ENCODE measurements at places on chromosomes 5 and 9.

DNA sequence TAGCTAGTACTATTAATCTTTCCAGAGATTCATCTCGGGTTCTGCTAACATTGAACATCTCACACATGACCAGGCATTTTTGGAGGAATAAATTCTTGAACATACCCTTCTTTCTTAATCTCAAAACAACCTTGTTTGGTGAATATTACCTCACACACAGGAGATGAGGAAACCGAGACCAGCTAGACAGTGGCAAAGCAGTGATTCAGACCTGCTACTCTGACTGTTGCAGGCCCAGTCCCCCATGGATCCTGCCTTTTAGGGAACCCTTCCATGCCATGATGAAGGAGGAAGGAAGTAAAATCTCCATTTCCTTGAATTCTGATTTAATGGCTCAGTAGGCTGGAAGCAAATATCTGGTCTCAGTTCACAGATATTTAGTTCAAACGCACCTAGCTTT lies 2.6 kb downstream of the PCSK5 start:
- no peak for DNase-seq

DNA sequence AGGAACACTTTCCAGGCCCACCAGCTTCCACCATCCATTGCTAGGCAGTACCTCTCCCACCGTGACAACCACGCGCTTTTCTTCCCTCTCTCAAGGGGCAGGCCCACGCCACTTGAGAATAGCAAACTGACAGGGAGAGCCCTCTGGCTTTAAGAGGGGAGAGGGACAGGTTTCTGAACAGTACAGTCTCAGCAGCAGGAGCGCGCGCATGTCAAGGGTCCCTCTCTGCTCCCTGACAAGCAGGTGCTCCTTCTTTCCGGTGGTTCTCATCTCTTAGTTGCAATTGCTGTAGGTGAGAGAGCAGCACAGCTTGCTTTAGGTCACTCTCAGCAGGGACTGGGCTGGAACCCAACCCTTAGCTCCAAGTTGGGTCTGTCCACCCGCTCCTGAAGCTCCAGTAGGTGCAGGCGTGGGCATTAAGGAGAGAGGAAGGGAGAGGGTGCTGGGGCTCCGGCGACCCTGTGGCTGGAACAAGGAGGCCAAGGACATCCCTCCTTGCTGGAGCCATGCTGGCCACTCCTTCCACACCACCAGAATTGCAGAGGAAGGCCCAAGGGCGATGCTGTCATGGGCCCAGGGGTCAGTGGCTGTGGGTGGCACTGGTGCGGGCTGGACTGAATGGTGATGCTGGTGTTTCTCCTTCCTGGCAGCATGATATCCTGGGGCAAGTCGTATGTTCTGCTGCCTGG lies 9.0 kb upstream of the PHF2 start:
- no peak for DNase-seq

GRCh38 chr9:127558581-127559246 lies 53.4 kb upstream of the STXBP1 start:
- no peak for DNase-seq

DNA sequence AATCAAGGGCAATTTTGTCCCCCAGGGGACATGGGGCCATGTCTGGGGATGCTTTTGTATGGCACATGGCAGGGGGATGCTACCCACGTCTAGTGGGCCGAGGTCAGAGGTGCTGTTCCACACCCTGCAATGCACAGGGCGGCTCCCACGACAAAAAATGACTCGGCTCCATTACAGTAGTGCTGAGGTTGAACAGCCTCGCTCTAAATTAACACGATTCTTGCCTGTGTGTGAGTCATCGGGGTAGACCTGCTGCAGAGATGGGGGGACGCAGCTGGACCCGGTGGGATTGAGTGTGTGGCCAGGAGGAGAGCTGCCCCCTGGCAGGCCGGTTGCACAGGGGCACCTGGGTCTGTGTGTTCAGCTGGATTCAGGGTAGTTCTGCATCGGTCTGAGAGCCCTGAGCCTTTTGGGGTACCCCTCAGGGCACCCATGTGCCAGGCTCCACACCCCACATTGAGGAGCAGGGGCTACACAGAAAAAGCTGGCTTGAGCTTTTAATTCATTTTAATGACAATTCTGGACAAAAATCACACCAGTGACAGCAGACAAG lies 20.0 kb upstream of the COL5A1 start:
- no peak for DNase-seq

DNA sequence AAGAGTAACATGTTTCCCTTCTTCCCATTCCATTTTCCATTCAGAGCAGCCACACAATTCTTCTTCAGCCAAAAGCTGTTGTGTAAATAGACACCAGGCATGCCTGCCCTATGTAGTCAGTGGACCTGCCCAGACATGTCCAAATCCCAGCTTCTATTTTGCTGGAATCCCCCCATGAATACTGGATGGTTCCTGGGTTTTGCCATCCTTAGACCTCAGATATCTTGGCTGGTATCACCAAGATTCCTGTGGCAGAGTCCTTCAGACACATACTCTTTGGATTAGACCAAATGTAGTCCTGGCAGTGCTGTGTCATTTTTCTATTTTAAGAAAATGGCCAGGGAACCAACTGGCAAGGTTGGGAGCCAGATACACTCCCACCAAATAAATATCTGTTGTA lies 10.3 kb downstream of the FST start:
- DNase-seq = no peak

- DNase-seq = no peak
Measured at GRCh38 chr5:169571355-169571754, 12.2 kb upstream of the SPDL1 start.

- no peak for DNase-seq
Measured at GRCh38 chr5:6003040-6003825, 375.1 kb downstream of the MED10 start.

DNA sequence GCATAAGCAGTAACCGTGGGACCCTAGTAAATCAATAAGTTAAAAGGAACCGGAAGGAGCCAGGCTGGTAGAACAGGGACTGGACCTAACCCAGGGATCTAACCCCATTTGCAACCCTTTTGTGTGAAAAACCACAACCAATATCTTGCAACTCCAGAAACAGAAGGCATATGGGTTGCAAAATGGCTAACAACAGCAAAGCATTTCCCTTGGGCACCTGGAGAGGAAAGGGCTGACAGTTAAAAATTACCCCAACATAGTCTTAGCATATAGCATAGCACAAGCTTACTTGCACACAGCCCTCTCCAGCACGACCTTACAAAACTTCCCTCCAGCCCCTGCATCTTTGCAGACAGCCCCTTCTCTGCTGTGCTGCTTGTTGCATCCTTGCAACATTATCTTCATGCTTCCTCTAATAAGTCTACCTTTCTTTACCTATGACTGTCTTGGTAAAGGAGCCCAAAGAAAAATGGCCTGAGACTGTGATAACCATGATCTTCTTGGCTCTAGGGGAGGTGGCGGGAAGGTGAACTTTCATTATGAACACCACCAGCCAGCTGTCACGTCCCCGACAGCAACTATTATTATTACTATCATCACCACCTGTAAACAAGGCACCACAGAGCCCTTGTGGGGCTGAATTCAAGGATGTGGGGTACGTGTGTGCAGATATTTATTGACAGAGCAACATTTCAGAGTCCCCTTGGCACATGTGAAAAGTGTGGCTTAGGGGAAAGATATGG lies 49.8 kb downstream of the PRRC1 start:
- no peak for DNase-seq

DNA sequence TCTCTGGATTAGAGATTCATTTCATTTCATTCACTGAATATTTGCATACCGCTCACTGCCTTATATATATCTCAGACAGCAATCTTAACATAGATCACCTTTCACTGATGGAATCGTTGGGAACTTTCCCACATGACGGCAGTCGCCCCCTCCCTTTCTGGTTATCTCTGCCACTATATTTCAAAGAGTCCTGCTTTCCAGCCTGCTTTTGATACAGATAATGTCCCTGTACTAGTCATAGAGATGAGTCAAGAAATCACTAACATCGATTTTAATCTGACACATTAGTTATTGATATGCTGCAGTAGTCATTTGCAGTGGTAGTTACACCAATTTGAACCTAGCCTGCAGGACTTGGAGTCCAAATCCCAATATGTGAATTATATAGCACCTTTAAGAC lies 8.5 kb downstream of the ARSK start:
- no peak for DNase-seq

- no peak for DNase-seq
Measured at GRCh38 chr5:24385070-24385469, 259.7 kb downstream of the CDH10 start.

GRCh38 chr9:120872791-120873502 lies 4.0 kb downstream of the PHF19 start:
- no peak for DNase-seq

GRCh38 chr9:63859475-63860215 lies 1425.4 kb downstream of the FOXD4L5 start:
- no peak for DNase-seq

DNA sequence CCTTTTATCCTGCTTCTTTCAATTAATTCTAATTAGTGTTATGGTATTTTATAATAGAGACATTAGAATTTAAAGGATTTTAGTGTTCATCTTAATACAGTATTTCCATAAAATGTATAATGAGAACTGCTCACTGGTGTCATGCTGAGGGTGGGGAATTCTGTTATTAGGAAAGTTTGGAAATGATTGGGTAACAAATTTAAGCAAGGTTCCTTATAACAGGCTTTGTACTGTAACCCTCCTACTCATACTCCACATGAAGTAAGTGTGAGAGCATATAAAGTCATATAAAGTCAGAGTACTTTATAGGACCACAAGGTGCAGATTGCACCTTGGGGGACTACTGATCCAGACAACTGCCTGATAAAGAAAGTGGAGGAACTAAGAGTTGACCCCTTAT lies 42.2 kb downstream of the SV2C start:
- DNase-seq = no peak

DNA sequence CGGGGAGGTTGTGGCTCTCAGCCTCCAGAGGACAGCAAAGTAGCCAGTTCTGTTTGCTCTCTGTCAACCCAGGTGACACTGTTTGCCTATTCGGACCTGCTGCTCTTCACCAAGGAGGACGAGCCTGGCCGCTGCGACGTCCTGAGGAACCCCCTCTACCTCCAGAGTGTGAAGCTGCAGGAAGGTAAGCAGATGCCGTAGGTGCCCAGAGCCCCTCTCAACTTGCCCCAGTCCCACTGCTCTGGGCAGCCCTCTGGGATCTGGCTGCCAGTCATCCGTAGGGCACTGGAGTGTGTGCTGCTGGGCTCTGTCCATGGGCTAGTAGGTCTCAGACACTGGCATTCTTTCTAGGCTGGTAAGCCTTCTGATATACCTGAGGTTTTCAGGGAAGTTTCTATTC lies 59.3 kb downstream of the RGS3 start:
- DNase-seq = no peak

DNA sequence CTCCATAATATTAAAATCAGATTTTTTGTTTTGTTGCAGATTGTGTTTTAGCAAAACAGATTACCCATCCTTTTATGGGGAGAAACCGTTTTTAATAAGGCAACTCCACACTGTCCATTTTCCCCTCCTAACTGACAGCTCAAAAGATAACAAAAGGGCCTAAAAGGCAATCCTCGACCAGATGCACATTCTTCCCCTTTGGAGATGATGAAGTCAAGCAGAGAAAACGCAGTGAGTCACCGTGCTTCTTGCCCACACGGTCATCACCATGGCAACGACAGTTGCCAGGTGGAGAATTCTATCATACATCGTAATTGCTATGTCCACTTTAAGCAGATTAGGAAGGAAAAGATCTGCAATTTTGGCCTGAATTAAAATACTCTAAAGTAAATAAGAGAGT lies 96.4 kb downstream of the DIRAS2 start:
- DNase-seq = no peak

- DNase-seq = no peak
Measured at GRCh38 chr5:36651761-36652685, 45.6 kb downstream of the SLC1A3 start.

DNA sequence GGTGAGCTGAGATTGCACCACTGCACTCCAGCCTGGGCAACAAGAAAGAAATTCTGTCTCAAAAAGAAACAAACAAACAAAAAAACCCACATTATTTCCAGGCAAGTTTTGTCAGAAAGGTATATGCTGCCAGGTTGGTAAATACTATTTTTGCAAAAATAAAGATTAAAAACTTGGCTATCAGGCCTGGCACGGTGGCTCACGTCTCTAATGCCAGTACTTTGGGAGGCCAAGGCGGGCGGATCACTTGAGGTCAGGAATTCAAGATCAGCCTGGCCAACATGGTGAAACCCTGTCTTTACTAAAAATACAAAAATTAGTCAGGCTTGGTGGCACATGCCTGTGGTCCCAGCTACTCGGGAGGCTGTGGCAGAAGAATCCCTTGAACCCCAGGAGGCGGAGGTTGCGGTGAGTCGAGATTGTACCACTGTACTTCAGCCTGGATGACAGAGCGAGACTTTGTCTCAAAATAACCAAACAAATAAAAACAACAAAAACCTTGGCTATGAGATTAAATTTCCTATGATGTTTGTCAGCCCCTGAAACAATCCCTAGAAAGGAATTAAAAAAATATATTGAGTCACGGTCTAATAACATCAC lies 22.7 kb downstream of the AGXT2 start:
- no peak for DNase-seq

DNA sequence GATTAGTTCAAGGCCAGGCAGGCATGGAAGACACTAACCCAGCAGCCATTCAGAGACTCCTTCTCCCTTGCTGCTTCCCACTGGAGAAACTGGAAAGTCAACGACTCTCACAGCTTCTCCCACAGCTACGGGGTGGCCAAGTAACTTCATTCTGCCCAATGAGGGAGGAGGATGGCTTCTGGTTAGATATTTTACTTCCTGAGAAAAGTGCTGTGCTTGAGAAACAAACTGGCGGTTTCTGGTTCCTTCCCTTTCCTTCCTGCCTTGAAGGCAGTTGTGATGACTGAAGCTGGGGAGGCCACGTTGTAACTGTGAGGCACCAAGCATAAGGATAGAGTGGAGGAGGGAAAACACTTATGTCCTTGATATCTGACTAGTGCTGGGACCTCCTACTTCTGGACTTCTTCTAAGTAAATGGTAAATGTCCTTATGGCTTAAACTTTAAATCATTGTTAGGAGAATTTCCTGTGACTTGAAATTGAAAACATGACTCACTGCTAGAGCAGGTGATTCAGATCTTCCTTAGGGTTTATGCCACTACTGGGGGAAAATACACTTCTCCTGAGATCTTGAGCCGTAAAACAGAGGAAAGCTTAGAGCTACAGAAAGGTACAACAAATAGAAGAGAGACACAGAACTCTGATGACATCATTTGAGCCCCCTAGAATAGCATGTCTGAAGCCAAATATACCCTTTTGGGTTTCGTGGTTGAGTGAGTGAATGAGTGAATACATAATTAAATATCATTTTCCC lies 3.1 kb upstream of the GNPDA1 start:
- peak; percentile 15 for DNase-seq

DNA sequence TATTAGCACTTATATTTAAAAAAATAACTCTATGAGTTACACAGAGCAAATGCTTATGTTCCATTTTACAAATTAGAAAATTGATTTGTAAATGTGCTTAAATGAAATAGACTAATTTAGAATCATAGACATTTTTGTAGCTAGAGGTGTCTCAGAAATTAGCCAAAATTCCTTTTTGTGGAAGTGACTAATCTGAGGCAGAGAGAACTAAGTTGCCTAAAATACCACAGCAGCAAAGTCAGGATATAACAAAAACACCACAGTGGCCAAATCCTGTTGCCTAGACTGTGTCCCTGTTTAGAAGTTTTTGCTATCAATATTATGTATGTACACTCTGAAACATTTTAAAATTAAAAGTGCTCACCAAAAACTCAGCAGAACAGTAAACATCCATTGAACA lies 18.7 kb downstream of the ADAMTSL1 start:
- DNase-seq = no peak

- no peak for DNase-seq
Measured at GRCh38 chr9:95021166-95021886, 294.8 kb downstream of the AOPEP start.

Measured in stimulated activated CD8-positive, alpha-beta memory T cell treated with anti-CD3 and anti-CD28 coated beads, Interleukin-4, amount 100 ng/mL, for 4 hours (primary cell).